ENCODE measurements at places on chromosomes 13 and 19.

DNA sequence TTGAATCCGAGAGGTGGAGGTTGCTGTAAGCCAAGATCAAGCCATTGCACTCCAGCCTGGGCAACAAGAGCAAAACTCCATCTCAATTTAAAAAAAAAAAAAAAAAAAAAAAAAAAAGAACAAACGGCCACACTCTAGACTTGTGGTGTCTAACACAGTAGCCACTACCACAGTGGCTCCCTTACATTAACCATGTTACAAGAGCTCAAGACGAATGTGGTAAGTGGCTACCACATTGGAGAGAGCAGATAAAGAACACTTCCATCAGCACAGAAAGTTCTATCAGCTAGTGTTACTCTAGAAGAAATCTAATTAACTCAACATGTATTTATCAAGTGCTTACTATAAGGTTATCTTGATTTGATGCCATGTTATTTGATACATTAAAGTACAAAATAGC is 11.5 kb downstream of the XPO4 start:
- no peak for DNase-seq

- no peak for DNase-seq
Observed at GRCh38 chr13:51033421-51034185, 77.5 kb downstream of the C13orf42 start.

DNA sequence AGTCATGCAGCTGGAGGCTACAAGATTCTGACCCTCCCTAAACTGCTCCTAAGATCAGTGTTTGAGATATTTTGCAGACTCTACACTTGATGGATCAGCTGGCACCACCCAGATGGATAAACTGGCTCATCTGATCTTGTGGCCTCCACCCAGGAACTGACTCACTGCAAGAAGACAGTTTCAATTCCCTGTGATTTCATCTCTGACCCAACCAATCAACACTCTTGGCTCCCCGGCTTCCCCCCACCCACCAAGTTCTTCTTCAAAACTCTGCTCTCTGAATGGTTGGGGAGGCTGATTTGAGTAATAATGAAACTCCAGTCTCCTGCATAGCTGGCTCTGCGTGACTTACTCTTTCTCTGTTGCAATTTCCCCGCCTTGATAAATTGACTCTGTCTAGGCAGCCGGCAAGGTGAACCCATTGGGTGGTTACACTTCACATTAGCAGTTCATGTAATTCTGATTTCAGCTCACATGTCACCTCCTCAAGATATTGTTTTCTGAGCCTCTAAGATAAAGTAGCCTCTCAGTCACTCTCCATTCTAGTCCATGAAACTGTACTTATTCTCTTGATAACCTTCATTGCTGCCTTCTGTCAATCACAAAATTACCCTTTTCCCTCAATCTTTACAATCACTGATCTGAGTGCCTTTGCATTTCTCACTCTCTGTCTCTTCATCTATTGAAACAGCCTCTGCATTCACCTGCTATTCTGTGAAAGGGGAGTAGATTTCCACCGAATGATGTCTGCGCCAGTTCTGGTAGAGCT is 9.9 kb upstream of the FPR3 start:
- DNase-seq, result no peak

DNA sequence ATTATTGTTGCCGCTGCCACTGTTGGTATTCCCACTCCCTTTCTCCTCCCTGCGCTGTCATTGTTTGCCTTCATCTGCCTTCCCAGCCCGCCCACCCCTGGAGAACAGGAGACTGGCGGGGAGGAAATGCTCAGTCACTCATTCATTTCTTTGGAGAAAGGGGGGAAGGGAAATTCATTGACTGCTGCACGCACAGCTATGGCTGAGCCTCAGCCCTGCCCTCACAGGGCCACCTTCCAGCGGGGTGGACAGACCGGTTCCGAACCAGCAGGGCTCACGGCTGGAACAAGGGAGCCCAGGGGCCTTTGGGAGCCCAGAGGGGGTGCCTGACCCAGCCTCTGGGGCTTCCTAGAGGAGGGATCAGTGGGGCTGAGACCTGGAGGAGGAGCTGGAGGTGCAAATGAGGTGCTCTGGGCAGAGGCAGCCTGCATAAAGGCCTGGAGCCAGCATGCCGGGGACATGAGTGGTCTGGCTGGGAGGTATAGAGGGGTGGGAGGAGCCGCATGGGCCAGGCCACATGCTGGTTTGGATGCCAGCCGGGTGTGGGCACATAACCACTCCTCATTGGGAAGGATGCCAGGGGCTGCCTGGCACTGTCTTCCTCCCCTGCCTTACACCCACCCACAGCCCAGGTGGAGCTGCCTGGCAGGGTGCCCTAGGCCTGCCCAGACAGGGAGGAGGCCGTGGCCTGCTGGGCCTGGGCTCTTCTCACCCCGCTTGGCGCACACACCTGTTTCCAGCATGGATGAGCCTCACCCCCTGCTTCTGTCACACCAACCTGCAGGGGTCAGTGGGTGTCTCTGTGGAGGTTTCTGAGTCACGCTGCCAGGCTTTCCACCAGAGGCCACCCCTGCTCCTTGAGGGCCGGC is 26.8 kb downstream of the PPP5C start:
- DNase-seq, result no peak

- DNase-seq, result no peak
Observed at GRCh38 chr13:48194379-48194754, 38.6 kb upstream of the ITM2B start.

- no peak for DNase-seq
Observed at GRCh38 chr13:110017379-110017778, 231.0 kb upstream of the IRS2 start.

- DNase-seq, result no peak
Observed at GRCh38 chr19:43467730-43468129, 2.3 kb upstream of the LYPD3 start.

- no peak for DNase-seq
Observed at GRCh38 chr13:79307866-79308298, 98.2 kb downstream of the RBM26 start.

GRCh38 chr13:102275969-102276368 is 125.9 kb downstream of the FGF14 start:
- DNase-seq, result no peak

GRCh38 chr13:109344552-109345157 is 441.7 kb downstream of the IRS2 start:
- DNase-seq, result no peak

DNA sequence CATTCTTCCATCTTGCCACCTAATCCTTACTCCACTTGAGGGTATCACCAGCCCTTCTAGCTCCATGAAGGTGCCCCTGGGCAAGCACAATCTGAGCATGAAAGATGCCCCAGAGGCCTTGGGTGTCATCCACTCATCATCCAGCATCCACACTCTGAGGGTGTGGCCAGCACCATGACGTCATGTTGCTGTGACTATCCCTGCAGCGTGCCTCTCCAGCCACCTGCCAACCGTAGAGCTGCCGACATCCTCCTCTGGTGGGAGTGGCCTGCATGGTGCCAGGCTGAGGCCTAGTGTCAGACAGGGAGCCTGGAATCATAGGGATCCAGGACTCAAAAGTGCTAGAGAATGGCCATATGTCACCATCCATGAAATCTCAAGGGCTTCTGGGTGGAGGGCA is 3.1 kb upstream of the KLK3 start:
- DNase-seq, result no peak

DNA sequence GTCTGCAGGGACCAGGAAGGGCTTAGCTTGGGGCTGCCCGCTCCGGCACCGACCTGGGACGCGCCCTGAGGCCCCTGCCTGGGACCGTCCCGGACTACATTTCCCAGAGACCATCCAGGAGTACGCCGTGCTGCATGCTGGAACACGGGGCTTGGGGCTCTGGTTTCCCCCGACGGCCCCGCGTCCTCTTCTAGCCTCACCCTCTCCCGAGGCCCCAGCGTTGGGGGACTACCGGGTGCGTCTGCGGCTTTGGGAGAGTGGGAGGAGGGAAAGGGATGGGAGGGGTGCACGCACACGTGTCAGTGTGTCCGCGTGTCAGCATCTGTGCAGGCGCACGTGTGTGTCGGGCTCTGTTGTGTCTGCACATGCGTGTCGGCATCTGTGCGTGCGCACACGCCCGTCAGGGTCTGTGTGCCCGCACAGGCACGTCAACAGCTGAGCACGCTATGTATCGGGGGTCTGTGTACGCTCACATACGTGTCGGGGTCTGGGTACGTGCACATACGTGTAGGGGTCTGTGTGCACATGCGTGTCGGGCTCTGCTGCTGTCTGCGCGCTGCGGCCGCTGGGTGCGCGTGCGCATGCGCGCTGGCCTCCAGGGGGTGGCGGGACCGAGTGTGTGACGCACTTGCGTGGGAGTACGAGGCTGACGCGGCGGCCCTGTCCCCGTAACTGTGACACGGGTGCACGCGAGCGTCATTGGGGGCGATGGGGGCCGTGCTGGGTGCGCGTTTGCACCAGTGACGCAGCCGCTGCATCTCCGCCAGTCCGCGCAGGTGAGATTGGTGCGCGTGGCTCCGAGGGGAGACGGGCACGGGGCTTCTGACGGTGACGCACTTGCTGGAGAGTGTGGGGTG is at the start of gene ZNF331:
TSS of gene ZNF331 (plus strand) at position 625 of the 857 bp plus-strand sequence. CDS start 31,232 bp downstream, outside the sequence.
- peak; percentile 89 for DNase-seq

GRCh38 chr13:97892717-97893116 is 60.8 kb upstream of the IPO5 start:
- no peak for DNase-seq

- no peak for DNase-seq
Observed at GRCh38 chr13:80430561-80430960, 89.6 kb upstream of the SPRY2 start.

DNA sequence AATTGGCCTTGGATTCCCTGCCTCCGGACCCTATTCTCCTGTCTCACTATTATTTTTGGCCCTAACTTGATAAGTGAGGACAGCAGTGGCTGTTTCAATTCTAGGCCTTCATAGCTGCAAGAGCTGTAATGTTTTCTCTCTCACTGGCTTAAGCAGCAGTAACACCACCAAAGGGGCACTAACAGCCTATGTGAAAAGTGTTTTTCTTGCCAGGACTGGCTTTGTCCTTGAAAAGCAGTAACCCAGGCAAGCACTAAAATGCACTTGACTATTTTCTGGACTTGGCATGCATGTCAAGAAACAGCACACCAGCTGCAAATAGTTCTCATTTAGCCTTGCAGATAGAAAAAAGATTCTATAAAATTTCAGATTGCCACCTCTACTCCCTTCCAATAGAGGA is 9.3 kb upstream of the FBXL3 start:
- no peak for DNase-seq

DNA sequence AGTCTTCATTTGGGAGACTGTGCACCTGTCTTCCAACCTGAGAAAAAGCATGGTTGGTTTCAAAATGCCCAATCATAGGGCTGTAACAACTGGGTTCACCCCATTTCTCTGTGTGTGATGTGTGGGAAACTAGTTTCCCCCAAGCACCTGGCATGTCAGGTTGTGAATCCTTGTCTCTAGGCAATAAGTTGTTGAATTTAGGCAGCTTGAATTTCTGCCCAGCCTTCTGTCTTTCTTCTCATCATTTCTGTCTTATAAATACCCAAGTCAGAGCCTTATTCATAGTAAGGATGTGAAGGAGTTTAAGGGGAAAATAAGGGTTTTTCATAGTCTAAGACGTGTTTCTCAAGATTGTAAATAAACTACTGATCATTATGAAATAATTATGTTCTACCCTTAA is 170.7 kb upstream of the RNF113B start:
- no peak for DNase-seq

DNA sequence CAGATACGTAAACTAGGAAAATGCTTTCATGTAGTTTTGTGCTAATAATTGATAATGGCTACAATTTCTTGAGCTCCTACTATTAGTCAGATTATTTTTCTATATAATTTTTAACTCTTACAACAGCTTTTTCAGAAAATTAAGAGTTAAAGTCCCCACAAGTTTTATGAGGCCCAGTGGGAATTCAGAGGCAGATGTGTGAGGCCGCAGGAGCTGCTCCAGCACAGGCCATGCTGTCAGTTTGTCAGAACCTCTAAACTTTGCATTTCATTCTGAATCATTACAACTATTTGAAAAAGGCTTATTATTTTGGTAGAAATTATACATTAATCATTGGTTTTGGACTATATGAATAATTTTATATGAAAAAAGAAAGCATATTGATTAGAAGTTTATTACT is 370.8 kb downstream of the MYO16 start:
- DNase-seq, result no peak

- no peak for DNase-seq
Observed at GRCh38 chr19:9971166-9971897, 35.0 kb upstream of the OLFM2 start.

DNA sequence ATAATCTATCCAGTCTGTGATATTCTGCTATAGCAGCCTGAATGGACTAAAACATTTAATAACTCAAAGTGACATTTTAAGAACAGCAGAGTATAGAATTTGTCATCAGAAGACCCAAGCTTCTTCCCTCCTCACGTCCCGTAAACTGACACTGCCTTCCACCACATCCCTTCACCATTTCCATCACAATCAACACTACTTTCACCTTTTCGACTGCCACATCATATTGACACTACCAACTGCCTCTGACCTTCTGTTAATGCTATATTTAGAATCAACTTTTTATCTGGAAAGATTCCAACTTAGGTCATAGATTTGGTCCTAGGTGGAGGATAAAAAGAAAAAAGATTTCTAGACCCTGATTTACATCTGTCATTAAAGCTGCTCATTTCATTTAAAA is 39.6 kb downstream of the STOML3 start:
- DNase-seq, result no peak

DNA sequence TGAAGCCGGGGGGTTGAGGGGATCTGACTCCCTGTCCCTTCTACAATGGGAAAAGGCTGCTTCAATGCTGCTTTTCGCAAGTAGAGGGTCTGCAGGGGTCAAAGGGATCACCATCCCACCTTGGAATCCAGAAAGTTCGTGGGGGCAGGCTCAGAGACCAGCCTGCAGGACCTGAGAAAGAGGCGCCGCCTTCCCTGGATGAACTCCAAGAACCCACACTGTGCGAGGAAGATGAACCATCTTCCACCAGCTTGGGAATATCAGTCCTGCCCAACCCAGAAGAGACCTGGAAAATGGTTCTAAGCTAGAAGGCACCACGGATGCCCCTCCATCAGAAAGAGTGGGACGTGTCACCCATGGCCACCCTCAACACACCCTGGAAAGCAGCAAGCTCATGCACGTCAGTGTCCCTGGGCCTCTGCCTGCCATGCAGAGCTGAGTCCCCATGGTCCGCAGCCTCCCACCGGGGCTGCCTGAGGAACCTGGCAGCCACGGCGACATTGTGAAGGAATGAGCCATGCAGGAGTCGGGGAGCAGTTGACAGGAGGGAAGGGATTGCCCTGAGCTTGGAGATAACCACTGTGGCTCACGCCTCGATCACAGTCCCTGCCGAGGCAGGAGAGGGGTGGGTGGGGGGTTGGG is 14.6 kb downstream of the RAB3D start:
- DNase-seq, result no peak

DNA sequence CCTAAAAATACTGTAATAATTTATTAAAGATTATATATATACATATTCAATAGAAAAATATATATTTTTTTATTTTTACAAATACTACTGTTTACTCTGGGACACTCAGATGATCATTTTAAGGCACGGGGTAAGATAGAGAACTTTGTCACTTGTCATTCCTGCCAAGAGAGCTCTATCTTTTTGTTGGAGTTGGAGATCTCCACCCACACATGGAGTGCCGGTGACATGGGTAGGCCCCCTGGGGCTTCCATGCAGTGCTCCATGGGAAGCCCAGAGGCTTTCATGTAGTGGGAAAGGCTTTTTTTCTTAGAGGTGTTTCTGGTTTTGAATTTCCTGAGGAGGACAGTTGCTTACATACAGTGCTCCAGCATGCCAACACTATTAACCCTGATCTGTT is 81.4 kb downstream of the LMO7 start:
- no peak for DNase-seq

GRCh38 chr13:98842858-98843481 is 90.5 kb upstream of the SLC15A1 start:
- DNase-seq, result peak; percentile 45
